Activated naive CD4-positive, alpha-beta T cell treated with anti-CD3 and anti-CD28 coated beads for 36 hours (primary cell): ENCODE measurements at places on chromosomes 11 and 22. TPM values are rescaled to one million over a fixed set of nuclear protein-coding genes. Genes with fewer than 3 reads are reported as not detected.

DDB1 gene
- 236 TPM for total RNA-seq

DEPDC7 gene
- total RNA-seq, result 2.2 TPM

SC5D gene
- 31.7 TPM for total RNA-seq

NLRP10 gene
- not detected for total RNA-seq

GRCh38 chr11:43904742-43905535 is 24.3 kb downstream of the ALKBH3 start:
- H3K36me3 ChIP-seq, result peaks cover 24% of the 10 kb centered on the region
- H3K4me1 ChIP-seq, result peaks cover 10% of the 10 kb centered on the region
- H3K4me3 ChIP-seq, result no peak overlapping the region
- H3K27ac ChIP-seq, result no peak overlapping the region
- no peak for DNase-seq

DNA sequence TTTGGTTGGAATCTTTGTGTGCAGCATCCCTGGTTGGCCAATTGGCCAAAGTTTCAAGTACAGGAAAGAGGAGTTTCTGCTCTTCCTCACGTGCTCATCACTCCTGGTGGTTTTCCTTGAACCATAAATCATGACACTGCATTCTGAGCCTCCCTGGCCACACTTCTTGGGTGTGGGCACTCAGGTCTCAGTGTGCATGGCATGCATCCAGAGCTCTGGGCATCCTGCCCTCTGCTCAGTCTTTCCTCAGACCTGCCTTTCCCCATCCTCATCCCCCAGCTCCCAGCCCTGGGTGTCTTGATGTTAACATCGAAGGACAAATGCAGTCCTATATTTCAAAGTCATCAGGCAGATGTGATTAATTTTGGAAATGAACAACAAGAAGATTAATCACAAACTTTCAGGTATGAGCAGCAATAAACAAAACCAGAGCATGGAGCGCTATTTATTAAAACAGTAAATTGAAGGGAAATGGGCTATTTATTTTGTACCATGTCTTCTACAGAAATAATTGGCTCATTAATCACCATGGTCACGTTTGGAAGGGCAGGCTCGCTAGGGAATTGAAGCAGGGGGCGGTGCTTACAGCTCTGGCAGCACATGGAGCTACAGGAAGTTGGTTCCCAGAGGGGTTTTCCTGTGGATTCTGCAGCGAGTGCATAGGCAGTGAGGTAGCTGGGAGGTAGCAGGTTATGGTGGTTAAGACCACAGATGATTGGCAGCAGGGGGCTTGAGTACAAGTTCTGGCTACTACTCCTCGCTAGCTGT is 89.6 kb downstream of the CSNK2A3 start:
- H3K27me3 ChIP-seq, result no peaks in the 10 kb centered on the region
- no peak for DNase-seq
- H3K36me3 ChIP-seq, result no peaks in the 10 kb centered on the region
- no peak overlapping the region for H3K4me3 ChIP-seq
- H3K27ac ChIP-seq, result no peak overlapping the region

DNA sequence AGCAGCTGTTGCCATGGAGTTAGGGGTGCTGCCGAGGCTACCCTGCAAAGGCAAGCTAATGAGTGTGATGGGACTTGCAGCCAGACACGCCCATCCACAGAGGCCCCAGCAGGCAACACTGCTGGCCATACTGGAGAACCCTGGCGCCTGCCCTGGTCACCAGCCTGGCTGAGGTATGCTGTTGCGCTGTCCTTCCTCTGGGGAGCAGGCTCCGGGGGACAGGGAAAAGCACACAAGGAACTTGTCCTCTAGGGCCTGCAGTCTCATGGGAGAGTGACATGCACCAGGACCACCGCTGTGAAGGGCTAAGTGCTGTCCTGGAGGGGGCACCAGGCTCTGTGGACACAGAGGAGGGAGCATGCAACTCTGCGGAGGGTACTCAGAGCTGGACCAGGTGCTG is 35.8 kb downstream of the TOM1 start:
- no peaks in the 10 kb centered on the region for H3K27me3 ChIP-seq
- DNase-seq, result no peak
- peaks cover 17% of the 10 kb centered on the region for H3K4me1 ChIP-seq
- no peak overlapping the region for H3K4me3 ChIP-seq
- H3K27ac ChIP-seq, result no peak overlapping the region

DNA sequence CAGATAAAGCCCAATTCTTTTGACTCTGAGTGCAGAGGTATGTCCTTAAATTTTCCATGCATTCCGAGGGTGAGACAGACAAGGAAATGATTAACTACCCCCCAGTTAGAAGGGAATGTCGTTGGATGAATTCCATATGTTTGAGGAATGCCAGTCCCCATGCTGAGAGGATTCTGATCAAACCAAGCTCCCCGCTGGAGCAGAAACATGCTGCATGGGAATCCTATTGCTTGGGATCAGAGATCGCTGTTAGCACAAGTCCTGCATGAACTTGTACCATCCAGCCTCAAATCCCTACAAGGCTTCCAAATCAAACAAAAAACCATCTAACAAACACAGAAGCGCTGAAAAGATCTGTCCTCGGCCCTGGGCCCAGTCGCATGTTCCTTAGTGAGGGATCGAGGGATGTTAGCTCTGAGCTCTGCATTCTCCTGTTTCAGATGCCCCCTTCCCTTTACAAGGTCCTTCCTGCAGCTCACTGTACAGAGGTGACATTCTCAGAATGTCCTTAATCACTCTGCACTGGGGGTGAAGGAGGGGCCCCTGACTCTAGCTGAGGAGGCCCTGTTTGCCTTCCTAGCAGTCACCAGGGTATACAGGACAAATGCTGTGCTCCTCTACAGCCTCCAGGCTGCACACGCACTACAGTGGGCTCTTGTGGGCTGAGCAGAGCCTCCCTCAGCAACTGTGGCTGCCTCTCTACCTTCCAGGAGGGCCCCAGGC is 353.4 kb downstream of the TENM4 start:
- no peak for DNase-seq
- no peaks in the 10 kb centered on the region for H3K36me3 ChIP-seq
- no peak overlapping the region for H3K27ac ChIP-seq
